Placental pericyte (primary cell): ENCODE measurements at places on chromosomes 4 and X. TPM values are rescaled to one million over a fixed set of nuclear protein-coding genes. Genes with fewer than 3 reads are reported as not detected.

ETDA gene
- not detected in 2 replicates for total RNA-seq

CD38 gene
- 1.1 TPM in 1 of 2 replicates, not detected in the other for total RNA-seq

TLR2 gene
- total RNA-seq, result 0.22 and 0.29 TPM in 2 replicates

GATA1 gene
- total RNA-seq, result not detected in 2 replicates

VCX3B gene
- not detected in 2 replicates for total RNA-seq

CCSER1 gene
- total RNA-seq, result 0.14 TPM in 1 of 2 replicates, not detected in the other

FDCSP gene
- not detected in 2 replicates for total RNA-seq

MAMLD1 gene
- 1.7 and 1.8 TPM in 2 replicates for total RNA-seq

ATP2B3 gene
- not detected in 2 replicates for total RNA-seq

CLGN gene
- 2.7 and 7.0 TPM in 2 replicates for total RNA-seq

DUSP9 gene
- total RNA-seq, result under 0.01 and 0.14 TPM in 2 replicates

FOXP3 gene
- total RNA-seq, result not detected in 2 replicates

PGRMC1 gene
- 95.4 and 150 TPM in 2 replicates for total RNA-seq

HSD17B13 gene
- total RNA-seq, result 0.14 and 0.22 TPM in 2 replicates

AIMP1 gene
- total RNA-seq, result 21.8 and 26.3 TPM in 2 replicates

CTAG1A gene
- total RNA-seq, result not detected in 2 replicates

AKAP4 gene
- not detected in 2 replicates for total RNA-seq

ANXA3 gene
- 33.1 and 111 TPM in 2 replicates for total RNA-seq

DCAF12L1 gene
- not detected in 2 replicates for total RNA-seq

MAGEA12 gene
- not detected in 2 replicates for total RNA-seq

TAF7L gene
- total RNA-seq, result 0.22 and 1.1 TPM in 2 replicates

MSL3 gene
- 22.3 and 34.6 TPM in 2 replicates for total RNA-seq

HELT gene
- not detected in 2 replicates for total RNA-seq

FGF5 gene
- 2.8 and 32.5 TPM in 2 replicates for total RNA-seq

RHOXF2B gene
- total RNA-seq, result not detected in 2 replicates

EGF gene
- 0.22 and 1.6 TPM in 2 replicates for total RNA-seq

AKAP14 gene
- not detected in 2 replicates for total RNA-seq

GIMD1 gene
- 0.14 TPM in 1 of 2 replicates, not detected in the other for total RNA-seq

TACC3 gene
- total RNA-seq, result 4.8 and 37.7 TPM in 2 replicates

FAM184B gene
- under 0.01 TPM in 1 of 2 replicates, not detected in the other for total RNA-seq

EGFL6 gene
- total RNA-seq, result 7.7 TPM in 1 of 2 replicates, not detected in the other

CYBB gene
- total RNA-seq, result under 0.01 and 0.14 TPM in 2 replicates

PIGA gene
- total RNA-seq, result 12.7 and 17.5 TPM in 2 replicates

AASDH gene
- 6.1 and 11.6 TPM in 2 replicates for total RNA-seq
